ENCODE measurements at places on chromosomes 11 and 22.

DNA sequence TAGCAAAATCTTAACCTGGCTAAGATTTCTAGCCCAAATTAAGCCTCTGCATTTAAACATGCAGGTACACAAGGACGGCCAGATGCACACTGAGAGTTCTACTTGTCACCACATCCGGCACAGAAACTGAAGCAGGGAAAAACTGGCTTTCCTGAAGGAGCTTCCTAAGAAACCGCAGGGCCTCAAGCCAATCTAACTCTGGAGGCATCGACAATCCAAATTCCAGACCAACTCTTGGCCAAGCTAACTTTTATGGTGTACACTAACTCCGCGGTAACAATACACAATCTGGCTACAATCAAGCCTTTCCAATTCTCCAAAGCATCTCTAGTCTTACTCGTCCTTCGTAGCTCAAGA is 1.2 kb downstream of the MSANTD2 start:
- DNase-seq, result no peak

GRCh38 chr11:9662273-9662672 is 1.6 kb upstream of the SWAP70 start:
- DNase-seq, result no peak

DNA sequence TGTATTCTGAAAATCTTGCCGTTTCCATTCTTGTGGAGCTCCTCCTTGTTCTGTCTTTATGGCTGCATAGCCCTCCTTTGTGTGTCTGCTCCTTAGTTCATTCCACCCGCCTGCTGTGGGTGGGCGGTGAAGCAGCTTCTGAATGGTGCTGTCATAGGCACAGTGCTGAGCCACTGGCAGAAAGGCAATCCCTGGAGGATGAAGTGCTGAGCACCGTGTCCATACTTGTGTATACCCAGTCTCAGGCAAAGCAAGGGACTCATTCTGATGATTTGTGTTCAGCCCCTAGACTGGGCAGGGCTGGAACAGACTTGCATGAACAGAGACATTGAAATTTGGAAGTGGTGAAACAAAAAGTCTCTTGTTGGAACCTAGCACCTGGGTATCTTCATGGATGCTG is 134.9 kb downstream of the MYO18B start:
- DNase-seq, result no peak

GRCh38 chr11:64359712-64360445 is 917 bp downstream of the RPS6KA4 start:
- no peak for DNase-seq

DNA sequence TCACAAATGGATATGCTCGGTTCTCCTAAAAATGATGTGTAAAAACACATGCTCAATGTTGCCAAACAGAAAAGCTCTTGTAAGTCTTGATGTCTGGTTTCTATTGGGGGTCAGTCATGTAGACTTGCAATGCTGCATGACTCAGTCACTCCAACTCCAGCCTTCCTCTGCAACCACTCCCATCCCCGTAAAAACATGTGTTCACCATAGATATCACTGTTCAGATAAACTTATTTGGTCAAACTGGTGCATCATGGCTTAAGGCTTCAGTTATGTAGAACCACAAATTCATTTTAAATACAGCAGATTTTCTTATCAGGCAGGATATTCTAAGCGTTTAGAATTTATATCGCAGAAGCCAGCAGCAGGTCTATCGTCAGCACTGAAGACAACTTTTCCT is 298.4 kb upstream of the LUZP2 start:
- DNase-seq, result no peak

- DNase-seq, result no peak
Measured at GRCh38 chr11:57458410-57459163, 1.7 kb upstream of the RTN4RL2 start.

DNA sequence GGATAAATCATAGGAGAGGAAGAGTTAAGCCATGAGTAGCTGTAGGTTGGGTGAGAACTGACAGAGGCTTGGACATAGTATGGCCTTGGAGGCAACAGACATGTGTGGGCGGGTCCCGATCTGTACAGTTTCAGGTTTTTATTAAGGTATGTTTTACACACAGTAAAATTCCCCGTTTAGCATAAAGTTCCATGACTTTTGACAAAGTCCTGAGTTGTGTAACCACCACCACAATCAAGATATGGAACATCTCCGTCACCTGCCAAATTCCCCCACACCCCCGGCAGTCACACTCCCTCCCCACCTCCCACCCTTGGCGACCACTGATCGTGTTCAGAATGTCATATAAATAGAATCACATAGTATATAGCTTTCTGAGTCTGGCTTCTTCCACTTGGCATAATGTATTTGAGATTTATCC is 68.1 kb downstream of the GRIK4 start:
- no peak for DNase-seq

- no peak for DNase-seq
Measured at GRCh38 chr11:132579136-132579535, 953.2 kb downstream of the OPCML start.

DNA sequence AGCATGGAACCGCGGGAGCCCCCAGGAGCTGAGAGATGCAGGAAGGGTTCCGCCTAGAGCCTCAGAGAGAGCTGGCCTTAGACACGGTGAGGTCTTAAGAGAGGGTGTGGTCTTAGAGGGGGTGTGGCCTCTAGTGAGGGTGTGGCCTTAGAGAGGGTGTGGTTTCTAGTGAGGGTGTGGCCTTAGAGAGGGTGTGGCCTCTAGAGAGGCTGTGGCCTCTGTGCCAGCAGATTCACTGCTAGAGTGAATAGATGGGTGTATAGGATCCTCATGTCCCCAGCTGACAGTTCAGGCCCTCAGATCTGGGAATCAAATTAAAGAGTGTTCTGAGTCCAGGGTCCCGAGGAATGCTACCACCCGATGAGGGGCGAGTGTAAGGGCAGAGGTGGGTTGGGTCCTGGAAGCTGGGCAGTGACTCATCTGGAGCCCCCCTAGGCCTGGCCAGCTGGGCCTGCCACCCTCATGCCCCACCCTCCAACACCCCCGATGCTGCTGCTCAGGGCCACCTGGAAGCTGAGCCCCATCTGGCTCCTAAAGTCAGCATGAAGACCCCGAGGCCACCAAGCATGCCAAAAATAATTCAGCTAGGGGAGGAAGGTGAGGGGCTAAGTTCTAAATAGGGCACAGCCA is 49.5 kb downstream of the IGF2 start:
- DNase-seq, result no peak
